ENCODE measurements at places on chromosomes 1 and 21. TPM values are rescaled to one million over a fixed set of nuclear protein-coding genes. Genes with fewer than 3 reads are reported as not detected.

CGN gene
- 0.33 TPM for total RNA-seq

SLFNL1 gene
- 0.60 TPM for total RNA-seq

DNA sequence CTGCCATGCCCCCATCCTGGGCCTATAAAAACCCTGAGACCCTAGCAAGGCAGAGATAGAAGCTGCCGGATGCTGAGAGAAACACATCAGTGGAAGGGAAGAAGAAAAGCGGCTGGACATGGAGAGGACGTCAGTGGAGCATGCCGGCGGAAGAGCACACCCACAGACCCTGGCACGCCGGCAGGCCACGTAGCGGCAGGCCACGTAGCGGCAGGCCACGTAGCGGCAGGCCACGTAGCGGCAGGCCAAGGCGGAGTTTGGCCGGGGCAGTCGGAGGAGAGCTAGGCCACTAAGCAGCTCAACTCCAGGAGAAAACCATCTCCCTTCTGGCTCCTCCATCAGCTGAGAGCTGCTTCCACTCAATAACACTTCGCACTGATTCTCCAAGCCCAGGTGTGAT, 35.1 kb downstream of the LRRC3 start:
- no peak overlapping the region for H3K4me3 ChIP-seq
- H3K4me1 ChIP-seq = peaks cover 8% of the 10 kb centered on the region
- no peak overlapping the region for H3K27ac ChIP-seq

GRCh38 chr1:91790392-91790791, 95.6 kb downstream of the TGFBR3 start:
- DNase-seq = no peak
- peaks cover 8% of the 10 kb centered on the region for H3K27me3 ChIP-seq

GRCh38 chr21:45120975-45121374, 46.6 kb downstream of the ADARB1 start:
- H3K27ac ChIP-seq = no peak overlapping the region
- DNase-seq = no peak
- peaks cover 15% of the 10 kb centered on the region for H3K36me3 ChIP-seq
- H3K27me3 ChIP-seq = no peaks in the 10 kb centered on the region
- peaks cover 15% of the 10 kb centered on the region for H3K4me1 ChIP-seq
- no peak overlapping the region for H3K4me3 ChIP-seq

- no peaks in the 10 kb centered on the region for H3K4me1 ChIP-seq
- H3K27me3 ChIP-seq = peaks cover 3% of the 10 kb centered on the region
- H3K4me3 ChIP-seq = no peak overlapping the region
- no peaks in the 10 kb centered on the region for H3K36me3 ChIP-seq
Measured at GRCh38 chr1:60035921-60036320, 37.6 kb downstream of the C1orf87 start.

DNA sequence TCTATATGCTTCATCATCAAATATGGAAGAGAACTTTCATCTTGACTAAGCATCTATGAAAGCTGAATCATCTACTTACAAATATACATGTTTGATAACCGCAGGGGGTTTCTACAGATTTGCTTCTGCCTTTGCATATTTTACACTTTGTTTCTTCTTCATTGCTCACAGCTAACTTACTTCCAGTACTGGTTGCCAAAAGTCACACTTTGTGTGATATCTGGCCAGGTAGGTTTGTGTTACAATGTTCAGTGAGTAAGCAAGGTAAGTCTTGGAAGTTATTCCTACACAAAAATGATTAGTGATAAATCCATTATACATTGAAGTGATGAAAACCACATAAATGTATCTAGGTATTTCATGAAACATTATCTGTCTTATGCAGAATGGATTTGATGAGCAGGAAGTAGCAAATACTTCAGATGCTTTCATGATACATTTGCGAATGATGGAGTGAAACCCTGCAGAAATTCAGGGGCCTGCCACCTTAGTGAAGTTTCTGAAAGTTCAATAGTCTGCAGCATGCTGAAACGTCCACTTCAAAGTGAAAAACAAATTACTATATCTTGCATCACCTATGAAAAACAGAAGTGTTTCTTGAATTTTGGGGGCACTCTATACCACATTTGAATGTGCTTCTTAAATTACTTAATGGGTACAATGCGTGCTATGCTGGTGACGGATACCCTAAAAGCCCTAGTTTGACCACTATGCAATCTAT, 187.3 kb downstream of the ATP6V1G3 start:
- H3K4me1 ChIP-seq = peaks cover 2% of the 10 kb centered on the region
- no peak overlapping the region for H3K27ac ChIP-seq
- no peaks in the 10 kb centered on the region for H3K36me3 ChIP-seq
- H3K4me3 ChIP-seq = no peak overlapping the region
- DNase-seq = no peak
- H3K27me3 ChIP-seq = peaks cover 1% of the 10 kb centered on the region

DNA sequence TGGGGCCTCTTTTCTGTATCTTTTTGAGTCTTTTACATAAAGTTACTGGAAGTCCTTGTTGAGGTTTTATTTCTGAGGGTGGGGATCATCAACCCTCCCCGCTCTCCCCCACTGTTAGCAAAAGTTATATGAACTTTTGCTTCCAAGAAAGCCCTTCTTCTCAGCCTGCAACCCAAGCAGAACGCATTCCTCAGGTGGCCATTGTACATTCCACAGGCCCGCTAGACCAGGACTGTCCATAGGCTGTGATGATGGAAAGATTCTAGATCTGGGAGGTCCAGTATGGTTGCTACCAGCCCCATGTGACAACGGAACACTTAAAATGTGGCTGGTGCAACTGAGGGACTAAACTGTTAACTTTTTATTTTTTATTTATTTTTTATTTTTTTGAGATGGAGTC, 11.8 kb upstream of the YBX1 start:
- H3K4me3 ChIP-seq = no peak overlapping the region
- H3K36me3 ChIP-seq = peaks cover 26% of the 10 kb centered on the region
- H3K4me1 ChIP-seq = peaks cover 10% of the 10 kb centered on the region
- no peak overlapping the region for H3K27ac ChIP-seq
- no peak for DNase-seq

DNA sequence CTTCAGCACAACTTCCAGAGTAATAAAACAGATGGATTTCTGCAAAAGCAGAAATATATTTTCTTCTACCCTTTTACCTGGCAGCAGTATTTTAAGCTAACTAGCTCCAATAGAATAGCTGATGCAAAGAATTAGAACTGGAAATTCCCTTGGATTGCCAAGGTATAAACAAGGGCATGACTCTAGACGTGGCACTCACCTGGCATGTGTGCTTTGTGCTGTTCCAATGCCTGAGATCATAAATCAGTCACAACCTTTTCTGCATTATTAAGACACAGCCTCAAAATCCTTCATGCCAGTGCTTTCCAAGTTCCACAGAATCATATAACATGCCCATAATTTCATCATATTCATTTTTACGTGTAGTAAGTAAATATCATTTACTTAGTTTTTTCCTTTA, 1048.7 kb downstream of the ADGRL2 start:
- H3K4me1 ChIP-seq = no peaks in the 10 kb centered on the region
- H3K36me3 ChIP-seq = no peaks in the 10 kb centered on the region

FMOD gene
- total RNA-seq = not detected

GRCh38 chr1:29245876-29246275, 9.6 kb downstream of the PTPRU start:
- H3K27me3 ChIP-seq = peaks cover 9% of the 10 kb centered on the region
- no peak overlapping the region for H3K27ac ChIP-seq
- no peak overlapping the region for H3K4me3 ChIP-seq
- no peaks in the 10 kb centered on the region for H3K36me3 ChIP-seq
- DNase-seq = no peak
- H3K4me1 ChIP-seq = no peaks in the 10 kb centered on the region

GRCh38 chr1:216903382-216903740, 180.1 kb upstream of the ESRRG start:
- no peak overlapping the region for H3K4me3 ChIP-seq
- H3K27me3 ChIP-seq = no peaks in the 10 kb centered on the region
- no peaks in the 10 kb centered on the region for H3K4me1 ChIP-seq
- H3K27ac ChIP-seq = no peak overlapping the region

MMEL1 gene
- 3.0 TPM for total RNA-seq

- H3K27ac ChIP-seq = no peak overlapping the region
- H3K4me1 ChIP-seq = no peaks in the 10 kb centered on the region
- H3K36me3 ChIP-seq = no peaks in the 10 kb centered on the region
- H3K27me3 ChIP-seq = peaks cover 4% of the 10 kb centered on the region
- no peak overlapping the region for H3K4me3 ChIP-seq
Measured at GRCh38 chr1:157984469-157984868, 9.0 kb upstream of the KIRREL1 start.

INKA2 gene
- 1.6 TPM for total RNA-seq

HSD3B2 gene
- not detected for total RNA-seq

FCGR3A gene
- 2.3 TPM for total RNA-seq

- H3K4me3 ChIP-seq = no peak overlapping the region
- no peaks in the 10 kb centered on the region for H3K4me1 ChIP-seq
- no peak for DNase-seq
- H3K27ac ChIP-seq = no peak overlapping the region
- H3K36me3 ChIP-seq = no peaks in the 10 kb centered on the region
Measured at GRCh38 chr21:27201197-27201596, 234.3 kb upstream of the ADAMTS5 start.

S1PR1 gene
- 124 TPM for total RNA-seq

DNA sequence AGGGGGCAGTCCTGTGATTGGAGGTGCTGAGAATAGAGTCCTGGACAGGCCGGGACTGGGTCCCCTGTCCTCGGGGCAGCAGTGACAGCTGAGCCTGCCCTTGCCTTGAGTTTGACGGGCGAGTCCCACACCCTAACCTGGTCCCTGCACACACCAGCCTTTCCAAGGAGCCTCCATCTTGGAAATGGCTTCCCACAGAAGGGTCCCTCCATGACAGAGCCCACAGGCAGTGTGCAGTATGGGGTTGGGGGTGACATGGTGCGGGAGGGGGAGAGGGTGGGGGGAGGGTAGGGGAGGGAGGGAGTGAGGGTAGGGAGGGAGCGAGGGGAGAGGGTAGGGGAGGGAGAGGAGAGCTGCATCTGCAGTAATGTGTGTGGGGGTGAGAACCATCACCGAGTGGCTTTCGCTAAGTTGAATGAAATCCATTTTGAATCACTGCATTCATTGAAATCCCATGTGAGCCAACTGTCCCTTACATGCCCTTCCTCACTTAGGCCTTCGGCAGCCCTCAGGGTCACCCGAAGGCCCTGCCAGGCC, 10.1 kb upstream of the TMEM52 start:
- H3K27ac ChIP-seq = no peak overlapping the region
- no peak overlapping the region for H3K4me3 ChIP-seq
- no peak for DNase-seq
- no peaks in the 10 kb centered on the region for H3K36me3 ChIP-seq

GRCh38 chr1:111116496-111116895, 23.4 kb downstream of the DRAM2 start:
- peaks cover 40% of the 10 kb centered on the region for H3K36me3 ChIP-seq
- H3K27ac ChIP-seq = no peak overlapping the region
- no peak for DNase-seq
- H3K4me3 ChIP-seq = no peak overlapping the region
- H3K4me1 ChIP-seq = peaks cover 4% of the 10 kb centered on the region

Measured in activated naive CD8-positive, alpha-beta T cell treated with anti-CD3 and anti-CD28 coated beads, Interleukin-2, amount 10 ng/mL, durations not matched to agents 7 days and 5 days (primary cell).